ENCODE measurements at places on chromosomes 5 and 9. TPM values are rescaled to one million over a fixed set of nuclear protein-coding genes. Genes with fewer than 3 reads are reported as not detected.

The FBP1 gene
- total RNA-seq = 5.6 TPM

DNA sequence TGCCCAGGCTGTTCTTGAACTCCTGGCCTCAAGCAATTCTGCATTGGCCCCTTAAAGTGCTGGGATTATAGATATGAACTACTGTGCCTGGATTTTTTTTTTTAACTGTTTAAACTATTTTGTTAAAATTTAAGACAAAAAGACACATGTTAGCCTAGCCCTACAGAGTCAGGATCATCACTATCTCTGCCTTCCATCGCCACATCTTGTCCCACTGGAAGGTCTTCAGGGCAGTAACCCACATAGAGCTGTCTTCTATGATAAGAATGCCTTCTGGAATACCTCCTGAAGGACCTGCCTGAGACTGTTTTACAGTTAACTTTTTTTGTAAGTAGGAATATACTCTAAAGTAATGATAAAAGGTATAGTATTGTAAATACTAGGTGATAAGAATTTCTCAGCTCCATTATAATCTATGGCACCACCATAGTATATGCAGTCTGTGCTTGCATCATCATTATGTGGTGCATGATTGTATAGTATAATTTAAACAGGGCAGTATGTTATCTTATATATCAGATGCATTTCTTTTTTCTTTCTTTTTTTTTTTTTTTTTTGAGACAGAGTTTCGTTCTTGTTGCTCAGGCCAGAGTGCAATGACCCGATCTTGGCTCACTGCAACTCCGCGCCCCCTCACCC is 52.7 kb downstream of the DENND4C start:
- no peak overlapping the region for H3K27ac ChIP-seq
- H3K27me3 ChIP-seq = no peaks in the 10 kb centered on the region
- peaks cover 15% of the 10 kb centered on the region for H3K4me1 ChIP-seq

DNA sequence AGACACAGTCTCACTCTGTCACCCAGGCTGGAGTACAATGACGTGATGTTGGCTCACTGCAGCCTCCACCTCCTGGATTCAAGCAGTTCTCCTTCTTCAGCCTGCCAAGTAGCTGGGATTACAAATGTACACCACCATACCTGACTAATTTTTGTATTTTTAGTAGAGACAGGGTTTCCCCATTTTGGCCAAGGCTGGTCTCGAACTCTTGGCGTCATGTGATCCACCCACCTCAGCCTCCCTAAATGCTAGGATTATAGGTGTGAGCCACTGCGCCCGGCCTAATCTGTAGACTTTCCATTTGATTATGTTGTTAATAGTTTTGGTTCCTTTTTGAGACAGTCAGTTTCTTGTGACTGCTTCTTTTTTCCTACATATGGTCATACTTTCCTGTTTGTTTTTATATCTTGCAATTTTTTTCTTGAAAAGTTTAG is 31.0 kb downstream of the MTREX start:
- peaks cover 13% of the 10 kb centered on the region for H3K4me1 ChIP-seq
- no peak overlapping the region for H3K27ac ChIP-seq
- H3K4me3 ChIP-seq = no peak overlapping the region
- H3K27me3 ChIP-seq = no peaks in the 10 kb centered on the region
- DNase-seq = no peak
- H3K36me3 ChIP-seq = no peaks in the 10 kb centered on the region

The GPR150 gene
- 0.14 TPM for total RNA-seq

The SCGB3A2 gene
- total RNA-seq = not detected

- no peaks in the 10 kb centered on the region for H3K4me1 ChIP-seq
- H3K27me3 ChIP-seq = no peaks in the 10 kb centered on the region
- H3K4me3 ChIP-seq = no peak overlapping the region
- H3K36me3 ChIP-seq = no peaks in the 10 kb centered on the region
- DNase-seq = no peak
Observed at GRCh38 chr9:98045234-98046179, 11.0 kb upstream of the NANS start.

DNA sequence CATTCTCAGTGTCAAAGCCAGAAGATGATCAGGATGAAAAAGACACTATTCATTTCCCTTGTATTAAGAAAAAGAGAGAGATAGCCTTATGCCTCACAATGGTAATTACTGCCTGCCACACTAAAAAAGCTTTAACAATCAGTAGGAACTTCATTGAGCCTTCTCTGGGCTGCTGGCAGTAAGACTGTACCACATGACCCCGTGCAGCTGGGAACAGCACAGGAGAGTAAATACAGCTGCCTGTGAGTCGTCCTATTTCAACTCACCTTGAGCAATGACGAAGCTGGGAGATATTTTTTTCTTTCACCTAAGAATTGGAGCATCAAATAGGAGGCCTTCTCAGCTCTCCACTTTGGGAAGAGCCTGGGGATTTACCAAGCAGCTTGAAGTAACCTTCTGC is 316.3 kb downstream of the GABRB2 start:
- no peaks in the 10 kb centered on the region for H3K27me3 ChIP-seq
- H3K36me3 ChIP-seq = no peaks in the 10 kb centered on the region
- no peak overlapping the region for H3K4me3 ChIP-seq
- H3K4me1 ChIP-seq = no peaks in the 10 kb centered on the region
- H3K27ac ChIP-seq = no peak overlapping the region
- no peak for DNase-seq

The SPAAR gene
- 5.5 TPM for total RNA-seq

DNA sequence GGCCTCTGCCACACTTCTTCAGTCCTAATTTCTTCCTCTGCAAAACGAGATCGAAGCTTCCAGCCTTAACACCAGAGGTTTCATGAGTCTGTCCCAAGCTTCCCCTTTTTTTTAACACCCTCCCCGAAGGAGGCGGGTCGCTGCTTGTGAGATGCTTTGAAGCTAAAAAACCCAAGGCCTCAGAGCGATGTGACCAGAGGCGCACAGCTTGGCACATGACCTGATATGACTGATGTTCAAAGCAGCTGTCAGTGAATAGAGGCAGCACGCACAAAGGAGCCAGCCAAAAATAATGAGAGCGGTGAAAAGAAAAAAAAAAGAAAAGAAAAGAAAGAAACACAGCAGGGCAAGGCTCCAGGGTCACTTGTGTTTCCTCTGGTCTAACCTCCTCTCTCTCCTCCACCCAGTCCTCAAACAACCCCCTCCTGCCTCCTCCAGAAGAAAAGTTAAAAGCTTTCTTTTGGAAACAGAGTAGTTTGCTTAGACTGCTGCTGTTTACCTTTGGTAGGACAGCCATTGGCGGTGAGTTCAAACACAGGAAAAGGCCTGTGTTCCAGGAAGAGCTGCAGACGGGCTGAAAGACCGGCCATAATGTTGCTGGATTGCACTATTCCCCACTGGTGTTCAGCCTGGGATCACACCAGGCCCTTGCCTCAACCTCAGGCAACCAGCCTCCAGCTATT is 10.9 kb upstream of the ZNF366 start:
- no peak overlapping the region for H3K27ac ChIP-seq
- H3K36me3 ChIP-seq = no peaks in the 10 kb centered on the region
- H3K27me3 ChIP-seq = no peaks in the 10 kb centered on the region
- no peak overlapping the region for H3K4me3 ChIP-seq

- no peaks in the 10 kb centered on the region for H3K27me3 ChIP-seq
- no peaks in the 10 kb centered on the region for H3K36me3 ChIP-seq
- no peak overlapping the region for H3K27ac ChIP-seq
Observed at GRCh38 chr9:9002826-9003583, 1203.4 kb upstream of the DMAC1 start.

GRCh38 chr5:58184910-58185309 is 275.0 kb downstream of the PLK2 start:
- H3K36me3 ChIP-seq = no peaks in the 10 kb centered on the region
- DNase-seq = no peak
- no peak overlapping the region for H3K27ac ChIP-seq

DNA sequence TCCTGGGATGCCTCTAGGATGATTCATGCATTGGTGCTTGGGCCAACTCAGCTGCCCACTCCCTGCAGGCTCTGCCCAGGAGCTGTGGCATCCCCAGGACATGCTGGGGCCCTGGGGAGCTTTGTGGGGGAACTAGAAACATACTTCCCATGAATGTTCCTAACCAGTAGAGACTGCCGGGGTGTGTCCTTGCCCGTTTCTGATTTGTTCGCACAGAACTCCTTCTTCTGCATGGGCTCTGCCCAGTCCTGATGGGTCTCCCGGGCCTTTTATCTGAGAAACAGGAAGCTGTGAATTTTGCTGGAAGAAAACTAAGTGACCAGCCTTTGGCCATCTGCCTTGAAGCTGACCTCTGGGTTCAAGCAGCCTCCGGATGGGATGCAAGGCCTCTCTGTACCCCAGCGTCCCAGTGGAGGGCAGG is 71.6 kb upstream of the RNU6ATAC start:
- H3K27me3 ChIP-seq = peaks cover 9% of the 10 kb centered on the region
- H3K36me3 ChIP-seq = no peaks in the 10 kb centered on the region
- no peak for DNase-seq

GRCh38 chr5:98065261-98065909 is 708.1 kb upstream of the RGMB start:
- H3K4me3 ChIP-seq = no peak overlapping the region
- H3K4me1 ChIP-seq = no peaks in the 10 kb centered on the region
- no peak overlapping the region for H3K27ac ChIP-seq

- H3K27me3 ChIP-seq = no peaks in the 10 kb centered on the region
- no peak overlapping the region for H3K27ac ChIP-seq
- DNase-seq = no peak
- peaks cover 46% of the 10 kb centered on the region for H3K36me3 ChIP-seq
Observed at GRCh38 chr9:124333203-124333579, 75.4 kb downstream of the NEK6 start.

The IL9 gene
- not detected for total RNA-seq

The HTR1A gene
- total RNA-seq = not detected

The TUBB4B gene
- total RNA-seq = 196 TPM

The PLCXD3 gene
- 1.8 TPM for total RNA-seq

GRCh38 chr5:176784218-176785165 is 25.9 kb upstream of the UNC5A start:
- no peak overlapping the region for H3K4me3 ChIP-seq
- H3K27me3 ChIP-seq = peaks cover 66% of the 10 kb centered on the region

The CDH10 gene
- 0.33 TPM for total RNA-seq

DNA sequence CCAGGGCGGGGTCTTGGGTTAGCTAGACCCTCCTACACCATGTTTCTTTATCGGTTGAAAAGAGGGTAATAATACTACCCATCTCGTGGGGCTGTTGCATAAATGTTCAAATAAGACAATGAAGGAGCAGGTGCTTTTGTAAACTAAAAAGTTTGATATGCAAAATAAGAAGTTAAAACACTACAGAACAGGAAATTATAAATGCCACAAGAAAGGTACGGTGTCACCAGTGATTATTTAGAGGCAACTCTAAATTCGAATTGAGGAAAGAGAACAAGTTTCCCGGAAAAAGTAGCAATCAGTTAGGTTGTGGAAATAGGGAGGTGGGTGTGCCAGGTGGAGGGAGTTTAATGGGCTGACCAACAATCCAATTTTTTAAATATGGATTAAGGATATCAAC is 2.5 kb upstream of the PHF19 start:
- no peaks in the 10 kb centered on the region for H3K27me3 ChIP-seq
- DNase-seq = no peak
- H3K36me3 ChIP-seq = peaks cover 1% of the 10 kb centered on the region

GRCh38 chr5:73796164-73797131 is 170.5 kb downstream of the ARHGEF28 start:
- H3K36me3 ChIP-seq = no peaks in the 10 kb centered on the region
- no peaks in the 10 kb centered on the region for H3K27me3 ChIP-seq
- no peak for DNase-seq
- peak overlapping the region; percentile 38 for H3K27ac ChIP-seq
- no peaks in the 10 kb centered on the region for H3K4me1 ChIP-seq

DNA sequence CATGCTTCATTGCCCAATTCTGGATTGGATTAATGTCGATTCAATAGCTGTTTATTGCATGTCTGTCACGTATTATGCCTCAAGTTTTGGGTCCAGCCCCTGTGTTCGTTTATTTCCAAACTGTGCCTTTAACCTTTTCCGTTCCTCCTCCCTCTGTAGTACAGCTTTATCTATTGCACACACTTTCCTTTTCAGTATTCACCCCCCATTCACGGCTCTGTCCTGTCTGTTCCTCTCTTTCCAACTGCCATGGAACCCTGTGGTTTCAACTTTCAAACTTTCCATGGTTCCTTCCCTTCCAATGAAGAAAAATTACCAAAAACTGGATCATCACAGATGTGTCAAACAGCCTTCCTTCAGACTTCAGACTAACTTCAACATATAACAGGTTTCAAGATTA is 17.1 kb downstream of the SMARCA2 start:
- no peak for DNase-seq
- H3K27me3 ChIP-seq = no peaks in the 10 kb centered on the region
- no peaks in the 10 kb centered on the region for H3K4me1 ChIP-seq
- no peak overlapping the region for H3K4me3 ChIP-seq
- peaks cover 24% of the 10 kb centered on the region for H3K36me3 ChIP-seq

- no peak overlapping the region for H3K27ac ChIP-seq
- no peak overlapping the region for H3K4me3 ChIP-seq
- H3K36me3 ChIP-seq = no peaks in the 10 kb centered on the region
- no peaks in the 10 kb centered on the region for H3K4me1 ChIP-seq
Observed at GRCh38 chr9:254516-254915, 39.9 kb downstream of the DOCK8 start.

- H3K4me1 ChIP-seq = peaks cover 2% of the 10 kb centered on the region
- no peak for DNase-seq
- no peaks in the 10 kb centered on the region for H3K27me3 ChIP-seq
- H3K27ac ChIP-seq = no peak overlapping the region
Observed at GRCh38 chr5:73620334-73620687, 5.7 kb upstream of the ARHGEF28 start.

DNA sequence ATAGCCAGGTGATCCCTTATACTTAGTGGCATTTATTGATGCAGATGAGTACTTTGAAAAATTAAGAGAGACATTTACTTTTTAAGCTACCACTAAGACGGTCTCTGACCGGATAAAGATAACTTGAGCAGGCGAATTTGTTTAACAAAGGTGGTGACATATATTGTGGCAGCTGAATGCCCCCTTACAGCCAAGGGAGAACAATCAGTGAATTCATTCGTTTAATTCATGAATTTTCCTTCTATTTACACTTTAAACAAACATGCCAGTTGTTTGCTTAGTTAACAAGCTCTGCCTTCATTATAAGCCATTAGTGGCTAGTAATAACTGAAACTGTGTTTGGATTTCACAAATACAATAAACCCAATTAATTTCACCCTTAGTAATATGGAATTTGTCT is 187.1 kb downstream of the AOPEP start:
- no peak overlapping the region for H3K4me3 ChIP-seq
- no peaks in the 10 kb centered on the region for H3K27me3 ChIP-seq
- H3K4me1 ChIP-seq = peaks cover 28% of the 10 kb centered on the region
- H3K36me3 ChIP-seq = no peaks in the 10 kb centered on the region
- DNase-seq = no peak

- no peak for DNase-seq
- H3K27ac ChIP-seq = no peak overlapping the region
- no peaks in the 10 kb centered on the region for H3K4me1 ChIP-seq
- H3K27me3 ChIP-seq = no peaks in the 10 kb centered on the region
Observed at GRCh38 chr5:95102080-95102479, 182.8 kb downstream of the MCTP1 start.

DNA sequence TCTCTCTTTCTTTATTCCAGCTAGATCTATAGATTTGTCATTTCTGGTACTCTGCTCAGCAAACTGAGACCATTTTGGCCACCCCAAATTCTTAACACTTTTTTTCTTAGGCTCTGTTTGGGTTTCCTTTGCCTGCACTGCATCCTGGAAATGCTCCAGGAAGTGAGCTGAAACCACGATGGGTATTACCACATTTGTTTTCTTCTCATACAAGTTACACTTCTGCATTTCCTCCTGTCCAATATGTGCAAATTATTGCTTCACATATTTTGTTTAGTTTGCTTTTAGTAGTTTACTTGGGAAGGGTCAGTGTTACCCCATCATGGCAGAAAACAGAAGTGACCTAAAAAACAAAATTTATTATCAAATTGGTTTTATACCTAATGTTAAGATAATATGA is 498.6 kb upstream of the GRIN3A start:
- no peaks in the 10 kb centered on the region for H3K4me1 ChIP-seq
- no peaks in the 10 kb centered on the region for H3K27me3 ChIP-seq
- no peaks in the 10 kb centered on the region for H3K36me3 ChIP-seq
- DNase-seq = no peak
- H3K4me3 ChIP-seq = no peak overlapping the region
- H3K27ac ChIP-seq = no peak overlapping the region
